ENCODE measurements at places on chromosomes 5 and 9. TPM values are rescaled to one million over a fixed set of nuclear protein-coding genes. Genes with fewer than 3 reads are reported as not detected.
A peak's percentile ranks its signal among the peaks of the same experiment; 100 is the strongest.

The IL5 gene
- not detected for total RNA-seq

The DOK3 gene
- 4.4 TPM for total RNA-seq

The TRAF2 gene
- 16.9 TPM for total RNA-seq

The RLN1 gene
- not detected for total RNA-seq

The CCL27 gene
- total RNA-seq: not detected

The IL17B gene
- not detected for total RNA-seq

The SIT1 gene
- total RNA-seq: not detected

The PRSS3 gene
- total RNA-seq: 6.8 TPM

The PCDHB9 gene
- total RNA-seq: not detected

The CTXN3 gene
- total RNA-seq: not detected

The EIF4E1B gene
- total RNA-seq: not detected

DNA sequence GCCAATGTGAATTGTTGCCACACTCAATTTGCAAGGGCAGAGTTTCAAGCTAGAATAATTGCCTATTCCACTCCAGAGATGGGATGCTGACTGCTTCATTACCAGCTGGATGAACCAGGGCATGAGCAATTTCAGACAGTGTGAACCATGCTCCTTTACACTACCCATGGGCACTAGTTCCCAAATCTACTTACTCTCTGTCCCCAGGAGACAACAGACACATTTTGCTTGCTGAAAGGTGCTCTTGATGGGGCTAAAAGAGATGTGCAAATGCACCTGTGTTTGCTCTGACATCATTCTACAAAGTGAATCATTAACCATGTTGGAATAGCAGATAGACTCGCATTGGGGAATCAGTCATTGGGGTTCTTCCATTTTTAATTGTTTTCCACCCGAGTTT, 522.3 kb upstream of the NUDT12 start:
- no peak for DNase-seq

DNA sequence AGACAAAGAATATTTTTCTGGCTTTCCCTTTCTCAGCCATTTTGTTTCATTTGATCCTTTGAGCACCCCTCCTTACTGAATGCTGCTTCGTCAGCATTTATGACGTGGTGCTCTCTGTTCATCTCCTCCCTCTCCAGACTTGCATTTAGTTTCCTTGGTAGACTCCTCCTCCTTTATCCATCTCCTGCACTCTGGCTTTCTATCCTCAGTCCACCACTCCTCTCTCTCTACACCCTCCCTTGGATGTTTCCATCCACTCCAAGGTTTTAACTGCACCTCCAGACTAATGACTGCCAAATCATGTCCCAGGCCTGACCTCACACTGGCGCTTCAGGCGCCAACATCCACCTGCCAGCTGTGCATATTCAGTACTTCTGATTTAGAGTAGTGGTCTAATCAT, 245.4 kb downstream of the RAB3C start:
- no peak for DNase-seq

- peak; percentile 89 for DNase-seq
Measured at GRCh38 chr5:54013556-54014194, 296.7 kb downstream of the ARL15 start.

DNA sequence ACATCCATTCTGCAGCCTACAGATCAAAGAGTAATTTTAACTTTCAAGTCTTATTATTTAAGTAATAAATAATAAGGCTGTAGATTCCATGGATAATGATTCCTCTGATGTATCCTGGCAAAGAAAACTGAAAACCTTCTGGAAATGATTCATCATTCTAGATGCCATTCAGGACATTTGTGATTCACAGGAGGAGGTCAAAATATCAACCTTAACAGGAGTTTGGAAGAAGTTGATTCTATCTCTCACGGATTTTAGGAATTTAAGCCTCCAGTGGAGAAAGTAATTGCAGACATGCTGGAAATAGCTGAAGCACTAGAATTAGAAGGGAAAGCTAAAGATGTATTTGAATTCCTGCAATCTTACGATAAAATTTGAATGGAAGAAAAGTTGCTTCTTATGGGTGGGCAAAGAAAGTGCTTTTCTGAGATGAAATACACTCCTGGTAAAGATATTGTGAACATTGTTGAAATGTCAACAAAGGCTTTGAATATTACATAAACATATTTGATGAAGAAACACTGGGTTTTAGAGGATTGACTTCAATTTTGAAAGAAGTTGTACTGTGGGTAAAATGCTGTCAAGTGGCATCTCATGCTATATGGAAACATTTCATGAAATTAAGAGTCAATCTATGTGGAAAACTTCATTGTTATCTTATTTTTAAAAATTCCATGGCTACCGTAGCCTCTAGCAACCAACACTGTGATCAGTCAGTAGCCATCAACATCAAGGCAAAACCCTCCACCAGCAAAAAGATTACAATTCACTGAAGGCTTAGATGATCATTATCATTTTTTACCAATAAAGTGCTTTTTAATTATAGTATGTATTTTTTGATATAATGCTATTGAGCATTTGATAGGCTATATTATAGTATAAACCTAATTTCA, 1141.0 kb downstream of the CDH12 start:
- peak; percentile 40 for DNase-seq

DNA sequence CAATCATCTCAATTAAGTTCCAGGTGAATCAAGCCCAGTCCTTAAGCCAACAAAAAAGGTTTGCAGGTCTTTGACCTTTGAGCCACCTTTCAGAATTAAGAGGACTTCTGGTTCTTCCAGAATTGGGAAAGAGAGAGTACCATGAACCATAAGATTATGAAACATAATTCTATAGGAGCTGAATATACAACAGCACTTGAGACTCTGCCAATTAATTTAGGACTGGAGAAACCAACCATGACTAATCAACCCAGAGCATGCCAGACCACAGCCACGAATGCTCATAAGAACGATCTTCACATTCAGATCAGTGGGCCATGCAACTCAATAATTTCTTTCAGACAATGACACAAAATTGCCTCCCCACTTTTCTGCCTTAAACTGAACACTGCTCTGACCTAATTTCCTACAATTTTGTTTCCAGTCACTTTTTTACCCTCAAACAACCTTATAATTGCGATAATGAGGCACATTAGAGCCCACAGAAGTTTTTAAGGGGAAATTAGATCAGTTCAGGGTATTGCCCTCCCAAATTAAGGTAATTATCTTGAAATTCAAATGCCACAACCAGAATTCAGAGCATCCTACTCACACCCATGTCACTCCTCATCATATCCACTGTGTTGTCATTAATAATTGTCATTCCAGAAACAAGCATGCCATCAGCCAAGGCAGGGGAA, 213.4 kb downstream of the ATPSCKMT start:
- DNase-seq: peak; percentile 39

DNA sequence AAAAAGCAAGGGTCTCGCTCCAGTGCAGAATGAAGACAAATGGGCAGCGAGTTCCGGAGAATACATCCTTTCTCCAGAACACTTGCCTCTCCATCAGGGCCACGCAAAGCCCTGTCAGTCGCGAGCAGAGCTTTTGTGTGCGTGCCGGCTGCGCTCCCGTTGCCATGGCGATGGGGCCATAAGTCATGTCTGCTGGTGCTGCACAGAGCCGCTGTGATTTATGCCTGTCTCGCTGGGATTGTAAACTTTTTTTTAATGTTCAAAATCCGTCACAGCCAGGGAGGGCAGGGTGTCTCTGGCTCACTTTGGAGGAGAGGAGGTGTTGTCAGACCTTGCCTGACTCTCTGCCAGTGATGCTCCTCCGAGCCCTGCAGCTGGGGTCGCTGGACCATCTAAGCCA, 272.7 kb downstream of the TRIM32 start:
- DNase-seq: no peak

DNA sequence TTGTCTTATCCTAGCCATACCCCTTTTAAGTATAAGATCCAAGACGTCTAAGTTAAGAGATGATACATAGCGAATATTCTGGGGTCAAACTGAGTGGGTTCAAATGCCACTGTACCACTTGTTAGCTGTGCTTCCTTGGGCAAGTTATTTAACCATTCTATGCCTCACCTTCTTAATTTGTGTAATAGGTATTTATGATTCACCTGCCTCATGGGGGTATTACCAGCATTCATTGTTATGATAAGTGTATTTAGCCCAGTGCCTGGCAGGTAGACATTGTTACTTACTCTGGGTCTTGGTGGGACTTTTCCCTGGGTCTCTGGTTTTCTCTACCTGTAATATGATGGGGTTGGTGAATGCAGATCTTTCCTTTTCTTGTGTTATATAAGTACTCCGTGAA, 3.8 kb downstream of the LARP1 start:
- no peak for DNase-seq

DNA sequence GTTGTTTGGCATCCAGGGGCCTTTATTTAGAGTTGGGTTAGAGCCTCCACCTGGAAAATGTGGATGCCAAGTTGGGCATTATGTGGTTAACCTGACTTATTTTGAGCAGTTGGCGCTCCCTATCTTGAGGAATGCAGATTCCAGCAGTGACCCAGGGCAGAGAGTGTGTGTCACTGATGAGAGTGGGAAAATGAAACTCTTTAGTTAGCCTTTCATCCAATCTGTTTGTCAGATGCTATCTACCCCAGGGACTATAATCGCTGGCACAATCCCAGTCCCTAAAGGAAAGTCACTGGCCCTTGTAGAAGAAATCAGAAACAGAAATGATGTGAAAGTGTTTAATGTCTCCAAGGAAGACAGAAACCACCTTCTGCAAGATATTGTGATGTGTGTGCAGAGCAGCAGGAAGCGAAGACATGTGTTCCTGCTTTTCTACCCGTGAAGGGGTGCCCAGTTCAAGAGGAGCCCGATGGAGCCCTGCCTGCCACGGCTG, 10.2 kb upstream of the STING1 start:
- DNase-seq: peak; percentile 59

DNA sequence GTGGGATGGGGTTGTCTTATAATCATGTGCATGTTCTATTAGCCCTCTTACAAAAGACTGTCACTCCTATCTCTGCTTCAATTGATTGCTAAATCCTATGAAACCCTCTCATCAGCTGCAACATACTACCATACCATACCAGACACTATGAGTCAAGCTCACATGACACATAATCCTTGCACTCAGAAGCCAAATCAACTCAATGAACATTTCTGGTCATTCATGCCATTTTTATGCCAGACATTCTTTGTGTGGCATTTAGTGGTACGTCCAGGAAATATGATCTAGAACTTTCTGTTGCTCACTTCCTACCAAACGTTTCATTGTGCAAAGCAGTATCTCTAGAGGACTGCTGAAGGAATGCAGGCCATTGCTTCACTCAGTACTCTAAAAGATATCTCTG, 159.2 kb upstream of the GNA14 start:
- peak; percentile 92 for DNase-seq

DNA sequence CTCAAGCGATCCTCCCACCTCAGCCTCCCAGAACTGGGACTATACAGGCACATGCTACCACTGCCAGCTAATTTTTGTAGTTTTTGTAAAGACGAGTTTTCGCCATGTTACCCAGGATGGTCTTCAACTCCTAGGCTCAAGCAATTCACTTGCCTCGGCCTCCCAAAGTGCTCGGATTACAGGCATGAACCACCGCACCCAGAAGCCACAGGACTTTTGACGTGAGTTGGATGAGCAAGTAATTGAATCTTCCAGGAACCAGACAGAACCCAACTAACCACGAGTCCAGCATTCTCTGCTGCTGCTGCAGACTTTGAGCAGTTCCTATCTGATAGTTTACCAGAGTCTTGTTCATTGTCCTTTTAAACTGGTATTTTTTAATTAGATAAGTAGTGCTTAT, 9.6 kb upstream of the ATP6V0E1 start:
- no peak for DNase-seq

DNA sequence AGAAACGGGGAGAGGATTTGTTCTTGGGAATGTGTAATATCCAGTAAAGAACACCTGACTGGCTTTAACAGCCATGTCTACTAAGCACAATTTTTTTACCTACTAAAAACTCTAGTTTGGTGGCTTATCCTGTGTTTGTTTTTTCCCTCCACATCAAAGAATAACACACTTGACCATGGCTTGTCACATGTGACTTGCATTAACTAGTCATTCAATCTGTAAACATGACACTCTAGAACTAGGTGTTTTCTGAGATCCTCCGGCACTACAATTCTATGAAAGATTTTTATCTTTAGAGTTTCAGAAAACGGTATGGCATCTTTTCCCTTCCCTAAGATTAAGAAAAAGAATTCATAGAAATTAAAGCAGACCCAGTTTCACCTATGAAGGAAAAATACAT, 103.7 kb downstream of the CEMIP2 start:
- DNase-seq: no peak

GRCh38 chr9:95512709-95513095, 4.1 kb downstream of the PTCH1 start:
- DNase-seq: no peak

GRCh38 chr9:97907632-97908031, 14.7 kb downstream of the TRMO start:
- DNase-seq: no peak

DNA sequence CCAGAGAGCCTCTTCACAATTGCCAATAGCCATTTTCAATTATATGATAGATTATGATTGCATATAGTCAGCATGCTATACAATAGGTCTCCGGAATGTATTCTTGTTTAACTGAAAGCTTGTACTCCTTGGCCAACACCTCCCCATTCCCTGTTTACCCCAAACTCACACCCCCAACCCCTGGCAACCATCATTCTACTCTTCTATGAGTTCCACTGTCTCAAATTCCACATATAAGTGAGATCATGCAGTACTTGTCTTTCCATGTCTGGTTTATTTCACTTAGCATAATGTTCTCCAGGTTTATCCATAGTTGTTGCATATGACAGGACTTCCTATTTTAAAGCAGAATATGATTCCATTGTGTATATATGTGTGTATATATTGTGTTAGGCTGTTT, 110.7 kb upstream of the STC2 start:
- no peak for DNase-seq

DNA sequence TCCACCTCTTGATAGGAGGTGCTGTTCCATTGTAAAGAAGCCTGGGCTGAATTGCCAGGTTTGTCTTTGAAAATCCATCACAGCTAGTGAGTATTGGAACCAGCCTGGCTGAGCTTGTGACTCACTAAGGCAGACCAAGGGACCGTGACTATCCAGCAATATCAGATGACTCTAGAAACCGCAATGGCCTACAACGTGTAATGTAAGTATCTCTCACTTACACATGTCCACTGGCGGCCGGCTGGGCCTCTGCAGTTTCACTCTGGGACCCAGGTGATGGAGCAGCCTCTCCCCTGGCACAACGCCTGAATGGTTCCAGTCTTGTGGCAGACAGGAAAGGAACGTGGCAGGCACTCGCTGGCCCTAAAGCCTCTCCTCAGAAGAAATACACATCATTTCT, 3.1 kb upstream of the HRH2 start:
- peak; percentile 30 for DNase-seq

GRCh38 chr5:125411071-125411743, 664.8 kb upstream of the ZNF608 start:
- peak; percentile 28 for DNase-seq

GRCh38 chr5:155150012-155150411, 136.5 kb downstream of the KIF4B start:
- DNase-seq: peak; percentile 21

DNA sequence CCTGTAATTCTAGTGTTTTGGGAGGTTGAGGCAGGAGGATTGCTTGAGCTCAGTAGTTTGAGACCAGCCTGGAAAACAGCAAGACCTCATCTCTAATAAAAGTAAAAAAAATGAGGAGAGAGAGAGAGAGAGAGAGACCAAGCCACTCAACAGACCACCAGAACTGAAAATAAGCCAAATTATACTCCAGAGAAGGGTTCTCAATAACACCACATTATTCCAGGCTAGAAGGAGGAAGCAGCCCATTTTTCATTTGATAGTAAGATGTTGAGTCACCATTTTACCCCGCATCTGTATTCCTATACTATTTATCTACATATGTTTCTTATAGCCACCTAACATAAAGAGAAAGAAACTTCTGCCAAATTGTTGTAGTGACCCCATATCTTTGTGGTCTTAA, 134.8 kb downstream of the PCSK5 start:
- no peak for DNase-seq

GRCh38 chr5:8943301-8943700, 602.6 kb downstream of the SEMA5A start:
- DNase-seq: peak; percentile 12
